ENCODE measurements at places on chromosomes 5 and 9.

- no peak for DNase-seq
These were observed 66.5 kb upstream of the SPIN1 start for GRCh38 chr9:88321764-88322163.

DNA sequence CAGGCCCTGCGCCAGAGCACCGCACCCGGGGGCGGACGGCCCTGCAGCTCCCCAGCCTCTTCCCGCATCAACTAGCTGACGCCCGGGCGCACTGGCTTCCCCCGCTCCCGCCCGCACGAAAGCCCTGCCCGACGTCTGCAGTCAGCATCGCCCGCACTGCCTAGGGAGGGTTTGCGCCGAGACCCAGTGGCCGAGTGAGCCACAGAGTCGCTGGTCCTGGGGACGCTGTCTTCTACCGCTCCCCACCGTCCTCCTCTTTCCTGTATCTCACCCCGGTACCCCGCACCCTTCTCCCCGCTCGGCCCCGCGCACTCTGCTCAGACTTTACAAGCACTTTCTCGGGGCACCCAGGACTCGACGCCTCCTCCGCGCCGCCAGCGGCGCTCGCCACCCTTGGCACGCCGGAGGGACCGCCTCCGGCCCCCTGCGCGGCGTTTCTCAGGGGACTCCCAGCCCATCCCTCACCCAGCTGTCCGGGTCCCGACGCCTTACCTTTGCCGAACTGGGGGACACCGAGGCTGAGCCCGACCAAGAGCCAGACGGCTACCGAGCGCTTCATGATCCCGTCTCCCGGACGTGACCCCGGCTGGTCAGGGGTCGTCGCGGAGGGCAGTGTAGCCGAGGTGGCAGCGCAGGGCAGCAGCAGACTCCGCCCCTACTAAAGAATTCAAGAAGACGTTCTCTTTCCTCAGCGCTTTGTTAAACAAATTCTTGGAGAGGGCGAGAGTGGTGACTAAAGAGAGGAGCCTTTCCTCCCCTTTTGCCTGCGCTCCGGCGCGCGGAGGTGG, 670 bp downstream of the EDIL3 start:
- no peak for DNase-seq

- DNase-seq = no peak
These were observed 13.8 kb upstream of the CTSL start for GRCh38 chr9:87711857-87712800.

DNA sequence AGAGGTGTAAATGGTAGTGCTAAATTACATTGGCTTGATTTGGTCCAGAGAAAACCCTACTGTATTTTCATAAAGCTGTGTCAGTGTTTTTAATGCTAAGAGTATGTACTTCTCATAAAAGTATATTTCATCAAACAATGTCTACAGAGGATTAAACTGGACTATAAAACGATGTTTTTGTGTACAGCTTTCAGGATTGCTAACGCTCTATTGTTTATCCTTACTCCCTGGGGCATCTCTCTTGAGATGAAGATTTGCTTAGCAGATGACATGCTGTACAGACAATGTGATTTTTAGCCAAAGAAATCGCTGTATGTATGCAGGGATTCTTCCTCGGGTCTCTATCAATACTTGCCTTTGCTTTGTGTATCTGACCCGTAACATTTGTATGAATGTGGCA, 216.0 kb downstream of the FBXL7 start:
- DNase-seq = no peak

- DNase-seq = no peak
These were observed 134.4 kb downstream of the MVB12B start for GRCh38 chr9:126461029-126461428.

GRCh38 chr5:175321927-175322532, 122.0 kb downstream of the DRD1 start:
- no peak for DNase-seq

DNA sequence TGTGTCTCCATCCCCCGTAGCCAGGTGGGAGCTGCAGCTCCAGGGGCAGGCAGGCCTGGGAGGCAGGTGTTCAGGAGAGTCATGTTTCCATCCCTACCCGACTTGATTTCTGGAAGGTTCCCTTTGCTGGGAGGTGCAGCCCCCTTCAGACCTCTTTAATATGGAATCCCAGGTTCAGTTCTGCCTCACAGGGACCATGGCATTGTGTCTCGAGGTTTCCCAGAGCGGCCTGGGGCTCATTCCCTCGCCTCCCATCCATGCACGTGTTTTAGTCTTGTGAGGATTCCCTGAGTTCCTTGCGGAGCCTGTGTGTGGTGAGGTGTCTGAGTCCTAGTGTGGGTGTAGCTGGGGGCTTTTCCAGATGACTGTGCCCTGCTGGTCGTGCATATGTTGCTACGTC, 16.5 kb upstream of the AHRR start:
- DNase-seq = no peak

DNA sequence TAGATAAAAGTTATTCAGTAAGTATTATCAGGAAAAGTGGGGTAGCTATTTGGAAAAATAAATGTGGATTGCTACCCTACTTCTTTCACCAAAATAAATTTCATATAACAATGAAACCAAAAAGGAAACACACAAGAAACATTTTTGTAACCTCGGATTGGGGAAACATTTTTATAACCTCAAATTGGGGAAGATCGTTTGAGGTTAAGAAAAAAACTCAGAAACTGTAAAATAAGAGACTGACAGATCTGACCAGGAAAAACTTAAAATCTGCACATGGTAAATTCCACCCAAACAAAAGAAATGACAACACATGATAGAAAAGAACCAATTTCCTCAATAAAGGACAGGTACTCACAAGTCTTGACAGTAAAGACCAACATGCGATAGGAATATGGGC, 13.5 kb downstream of the EFCAB9 start:
- no peak for DNase-seq

DNA sequence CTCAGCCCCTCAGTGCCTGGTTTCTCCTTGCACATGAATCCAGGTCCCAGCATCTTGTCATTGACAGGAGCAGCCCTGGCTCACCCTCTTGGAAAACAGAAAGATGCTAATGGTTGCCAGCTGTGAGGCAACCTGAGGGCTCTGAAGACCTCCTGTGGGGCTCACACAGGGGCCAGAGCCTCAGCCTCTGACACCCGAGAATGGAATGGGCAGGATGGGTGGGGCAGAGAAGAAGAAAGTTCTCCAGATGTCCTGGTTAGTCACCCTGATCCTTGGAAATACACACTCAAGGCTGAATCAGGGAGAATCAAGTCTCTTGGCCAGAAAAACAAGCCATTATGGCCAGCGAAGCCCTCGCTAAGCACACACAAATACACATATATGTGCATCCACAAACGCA, 32.3 kb upstream of the SPATA31E1 start:
- DNase-seq = no peak

- DNase-seq = no peak
These were observed 111.4 kb downstream of the DCP2 start for GRCh38 chr5:113087976-113088514.

GRCh38 chr5:173618927-173619519, 2.6 kb upstream of the BOD1 start:
- peak; percentile 49 for DNase-seq

- DNase-seq = no peak
These were observed 7.1 kb downstream of the SPRY4 start for GRCh38 chr5:142317753-142318152.

DNA sequence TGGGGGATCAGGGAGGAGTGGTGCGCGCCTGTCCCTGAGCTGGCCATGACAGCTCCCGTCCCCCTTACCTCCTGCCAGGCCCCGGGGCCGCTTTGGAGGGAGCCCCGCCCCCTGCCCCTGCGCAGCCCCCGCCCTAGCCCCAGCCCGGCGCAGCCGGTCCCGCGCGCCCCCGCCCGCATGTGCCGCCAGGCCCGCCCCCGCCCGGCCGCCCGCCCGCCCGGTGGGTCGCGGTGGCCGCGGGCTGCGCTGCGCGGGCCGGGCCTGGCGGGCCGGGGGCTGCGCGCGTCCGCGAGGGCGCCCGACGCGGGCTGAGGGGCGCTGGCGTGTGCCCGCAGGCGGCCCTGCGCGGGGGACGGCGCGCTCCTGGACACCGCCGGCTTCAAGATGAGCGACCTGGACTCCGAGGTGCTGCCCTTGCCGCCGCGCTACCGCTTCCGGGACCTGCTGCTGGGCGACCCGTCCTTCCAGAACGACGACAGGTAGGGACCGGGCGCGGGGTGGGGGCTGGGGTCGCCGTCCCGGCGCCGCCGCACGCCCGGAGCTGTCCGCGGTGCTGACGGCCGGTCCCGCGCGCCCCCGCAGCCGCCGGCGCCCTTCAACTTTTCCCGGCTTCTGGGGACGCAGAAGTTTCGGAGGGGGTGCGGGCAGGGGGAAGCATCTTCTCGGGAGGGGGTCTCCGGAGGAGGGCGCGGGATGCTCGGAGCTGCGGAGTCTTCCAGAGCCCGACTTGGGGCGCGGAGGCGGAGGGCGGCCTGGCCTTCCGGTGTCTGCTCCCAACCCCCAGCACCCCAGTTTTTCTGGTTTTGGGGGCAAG, 12.5 kb downstream of the KCNT1 start:
- DNase-seq = no peak

DNA sequence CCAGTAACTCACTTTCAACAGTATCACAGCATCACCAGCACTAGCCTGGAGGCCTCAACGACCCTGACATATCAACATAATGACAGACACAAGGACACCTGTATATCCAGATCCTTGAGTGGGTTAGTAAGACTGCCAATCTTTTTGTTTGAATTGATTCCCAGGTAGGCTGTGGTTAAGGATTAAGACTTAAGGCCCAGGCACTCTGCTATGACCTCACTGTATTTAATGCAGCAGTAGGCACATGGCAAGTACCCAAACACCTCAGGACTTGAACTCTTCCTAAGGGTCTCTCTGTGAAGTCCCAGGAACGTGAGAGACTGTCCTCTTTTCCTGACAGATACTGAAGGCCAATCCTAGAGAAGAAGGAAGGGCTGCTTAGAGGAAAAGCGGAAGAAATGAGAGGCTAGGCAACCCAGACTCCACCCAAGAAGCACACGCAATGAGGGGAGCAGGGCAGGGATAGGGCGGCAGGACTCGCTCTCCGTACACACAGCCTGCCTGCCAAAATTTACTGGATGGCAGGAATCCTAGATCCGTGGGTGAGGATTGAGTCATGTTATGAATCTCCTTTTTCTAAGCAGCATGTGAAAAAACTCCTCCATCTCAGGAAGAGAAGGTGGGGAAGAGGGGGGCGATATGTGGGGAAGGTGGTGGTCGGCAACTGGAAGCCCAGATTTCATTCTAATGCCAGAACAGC, 93.4 kb downstream of the SIL1 start:
- no peak for DNase-seq

GRCh38 chr9:4147476-4148230, 152.2 kb downstream of the GLIS3 start:
- DNase-seq = no peak

DNA sequence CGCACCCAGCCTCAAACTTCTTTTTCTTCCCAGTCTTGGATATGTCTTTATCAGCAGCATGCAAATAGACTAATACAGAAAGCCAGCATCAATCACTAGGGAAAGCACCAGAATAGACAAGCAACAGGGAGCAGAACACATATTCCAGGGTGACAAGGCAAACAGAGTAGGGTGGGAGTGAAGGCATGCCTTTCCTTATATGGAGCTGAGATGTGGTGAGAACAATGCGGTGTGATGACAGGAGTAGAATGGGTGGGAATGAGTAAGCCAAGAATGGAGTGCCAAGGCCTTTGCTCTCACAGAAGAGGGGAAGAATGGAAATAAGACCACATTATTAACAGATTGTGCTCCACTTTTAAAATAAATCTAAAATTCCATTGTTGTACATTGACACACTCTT, 115.6 kb downstream of the CETN3 start:
- DNase-seq = no peak

GRCh38 chr5:82593481-82593880, 315.3 kb upstream of the RPS23 start:
- DNase-seq = no peak

DNA sequence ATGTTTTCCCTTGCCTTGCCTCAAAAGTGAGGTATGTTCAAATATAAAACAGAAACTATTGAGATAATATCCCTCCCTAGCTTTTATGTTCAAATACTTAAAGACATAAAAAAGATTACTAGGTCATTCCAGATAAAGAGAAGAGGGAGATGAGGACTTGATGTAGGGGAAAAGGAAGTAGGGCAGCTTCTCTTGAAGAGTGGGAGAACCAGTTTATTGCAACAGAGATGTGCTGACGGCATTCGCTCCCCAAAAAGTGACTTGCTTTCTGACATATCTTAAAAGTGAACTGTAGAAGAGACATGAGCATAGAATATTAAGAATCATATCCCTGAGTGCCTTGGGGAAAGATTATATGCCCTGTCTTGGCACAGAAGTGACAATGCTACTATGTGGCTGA, 330.2 kb upstream of the NREP start:
- no peak for DNase-seq

DNA sequence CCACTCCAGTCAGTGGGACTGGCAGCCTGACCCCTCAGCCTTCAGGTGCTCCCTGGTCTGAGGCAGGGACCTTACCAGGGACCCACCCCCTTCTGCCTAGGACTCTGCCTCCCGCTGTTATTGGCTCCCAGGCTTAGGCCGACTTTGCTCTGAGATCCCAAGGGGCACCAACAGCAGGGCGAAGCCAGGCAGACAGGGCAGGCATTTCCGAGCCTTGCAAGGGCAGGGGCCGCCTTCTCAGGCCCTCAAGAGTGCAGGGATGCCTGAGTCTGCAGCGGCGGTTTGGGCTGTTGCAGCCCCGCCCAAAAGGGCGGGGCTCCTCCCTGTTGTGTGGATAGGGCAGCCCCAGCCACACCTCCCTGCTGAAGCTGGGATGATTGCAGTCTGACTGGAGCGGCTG, 644.6 kb downstream of the PRR16 start:
- DNase-seq = no peak

DNA sequence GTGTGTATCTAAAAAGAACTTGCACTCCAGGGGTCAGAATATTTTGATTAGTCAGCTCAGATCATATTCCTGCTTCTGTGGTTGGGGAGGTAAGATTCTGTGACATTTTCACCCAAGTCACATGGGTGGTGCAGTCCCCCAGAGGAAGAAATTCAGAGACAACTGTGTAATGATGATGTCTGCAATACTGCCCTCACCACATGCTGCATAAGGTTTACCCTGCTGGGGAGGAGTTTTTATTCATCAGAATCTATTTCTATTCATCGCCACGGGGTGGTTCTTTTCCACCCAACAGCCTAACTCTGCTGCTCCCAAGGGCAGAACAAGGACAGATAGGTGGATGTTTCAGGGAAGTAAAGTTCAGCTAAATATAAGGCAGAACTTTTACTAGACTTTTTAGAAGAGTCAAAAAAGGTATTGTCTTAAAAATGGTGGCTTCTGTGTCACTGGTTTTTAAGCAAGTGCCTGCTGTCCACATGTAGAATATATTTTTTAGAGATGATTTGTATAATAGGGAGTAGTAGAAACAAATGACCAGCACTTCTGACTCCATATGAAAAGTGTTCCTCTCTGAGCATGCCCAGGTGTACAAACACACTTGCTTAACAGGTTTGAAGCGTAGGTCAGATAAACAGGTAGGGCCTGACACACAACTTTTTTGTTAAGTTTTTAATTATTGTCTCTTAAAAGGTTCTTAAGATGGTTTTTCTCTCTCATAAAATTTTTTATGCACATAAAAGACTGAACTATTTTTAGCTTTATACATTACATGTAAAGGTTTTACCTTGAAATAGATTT, 352.7 kb downstream of the LRRC70 start:
- no peak for DNase-seq

- no peak for DNase-seq
These were observed 21.6 kb upstream of the PIP5K1B start for GRCh38 chr9:68683433-68683832.

GRCh38 chr9:78406146-78406545, 109.2 kb downstream of the PSAT1 start:
- no peak for DNase-seq

GRCh38 chr9:6049798-6050197, 34.4 kb upstream of the RANBP6 start:
- DNase-seq = no peak
